ENCODE measurements at places on chromosomes 4 and X.

- no peak for DNase-seq
Measured at GRCh38 chr4:148200960-148201359, 241.3 kb downstream of the NR3C2 start.

- no peak for DNase-seq
Measured at GRCh38 chr4:2290974-2291704, 29.2 kb upstream of the MXD4 start.

DNA sequence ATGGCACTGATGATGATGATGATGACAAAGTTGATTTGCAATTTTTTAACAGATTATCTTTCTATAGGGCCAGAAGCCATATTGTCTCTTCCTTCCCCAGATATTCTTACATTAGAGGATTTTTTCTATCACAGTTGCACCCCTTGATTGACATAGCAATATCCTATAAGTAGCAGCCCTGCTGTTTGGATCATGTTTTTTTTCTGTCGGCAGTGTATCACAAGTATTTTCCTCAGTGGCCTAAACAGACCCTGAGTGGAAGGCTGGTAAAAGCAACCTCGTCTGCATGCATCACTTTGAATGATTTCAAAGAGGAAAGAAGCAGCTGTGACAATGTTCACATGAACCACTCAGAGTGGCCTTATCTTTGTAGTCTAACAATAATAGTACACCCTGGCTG lies 41.0 kb downstream of the FAT4 start:
- DNase-seq = no peak

DNA sequence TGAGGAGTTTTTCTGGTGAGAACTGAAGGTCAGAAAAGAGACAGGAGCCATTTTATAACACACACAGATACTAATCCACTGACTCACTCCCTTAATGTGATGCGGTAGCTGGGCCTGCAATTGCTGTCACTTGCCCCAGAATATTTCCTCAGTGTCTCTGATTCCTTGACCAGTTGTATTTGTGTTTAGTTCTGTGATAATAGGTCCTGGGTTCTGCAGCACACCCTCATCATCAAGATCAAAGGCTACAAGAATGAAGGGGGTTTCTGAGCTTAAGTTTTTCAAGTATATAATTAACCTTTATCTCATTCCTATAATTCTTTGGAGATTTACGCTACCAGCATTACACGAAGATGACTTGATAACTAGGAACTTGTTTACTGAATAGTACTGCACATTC lies 576.5 kb upstream of the CPXCR1 start:
- no peak for DNase-seq

DNA sequence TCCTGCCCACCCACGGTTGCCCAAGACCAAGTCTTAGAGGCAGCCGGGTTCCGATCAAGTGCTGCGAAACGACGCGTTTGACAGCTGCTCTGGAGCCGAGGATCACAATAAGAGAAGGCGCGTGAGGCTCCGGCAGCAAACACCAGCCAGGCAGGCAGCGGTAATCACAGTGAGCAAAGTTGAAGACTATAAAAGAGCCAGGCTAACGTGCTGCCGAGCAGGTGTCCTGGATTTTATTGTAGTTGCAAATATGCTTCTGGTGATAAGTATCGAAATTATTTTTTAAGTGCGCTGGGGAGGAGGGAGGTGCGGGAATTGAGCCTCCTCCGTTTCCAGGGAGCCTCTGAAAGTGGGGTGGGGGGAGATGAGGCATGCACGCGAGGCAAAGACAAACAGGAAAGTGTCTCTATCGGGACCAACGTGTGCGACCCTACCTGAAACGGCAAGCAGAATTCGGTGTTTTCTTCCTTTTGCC lies 590 bp downstream of the GABRA2 start:
- DNase-seq = no peak

- DNase-seq = no peak
Measured at GRCh38 chrX:33156152-33156726, 55.1 kb downstream of the DMD start.

DNA sequence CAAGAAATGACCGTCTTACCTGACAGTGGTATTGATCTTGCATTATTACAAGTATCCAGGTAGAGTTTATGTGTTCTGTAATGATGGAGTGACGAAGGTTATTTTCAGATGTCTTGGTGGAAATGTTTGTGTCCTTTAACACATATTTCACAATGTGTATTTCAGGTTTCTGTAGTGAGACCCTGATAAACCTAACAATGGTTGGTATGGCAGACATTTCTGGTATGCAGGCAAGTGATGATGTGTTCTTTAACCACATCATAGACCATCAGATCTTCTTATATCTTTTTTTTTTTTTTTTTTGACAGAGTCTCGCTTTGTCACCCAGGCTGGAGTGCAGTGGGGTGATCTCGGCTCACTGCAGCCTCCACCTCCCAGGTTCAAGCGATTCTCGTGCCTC lies 14.6 kb upstream of the ATXN3L start:
- DNase-seq = no peak
